ENCODE measurements at places on chromosomes 4 and X. TPM values are rescaled to one million over a fixed set of nuclear protein-coding genes. Genes with fewer than 3 reads are reported as not detected.

The MAGEE2 gene
- total RNA-seq: not detected

The MAGEA9B gene
- not detected for total RNA-seq

The C4orf46 gene
- 9.2 TPM for total RNA-seq

The RTL5 gene
- total RNA-seq: 5.3 TPM

The MAN2B2 gene
- 63.4 TPM for total RNA-seq
